ENCODE measurements at places on chromosomes 1 and 21.

DNA sequence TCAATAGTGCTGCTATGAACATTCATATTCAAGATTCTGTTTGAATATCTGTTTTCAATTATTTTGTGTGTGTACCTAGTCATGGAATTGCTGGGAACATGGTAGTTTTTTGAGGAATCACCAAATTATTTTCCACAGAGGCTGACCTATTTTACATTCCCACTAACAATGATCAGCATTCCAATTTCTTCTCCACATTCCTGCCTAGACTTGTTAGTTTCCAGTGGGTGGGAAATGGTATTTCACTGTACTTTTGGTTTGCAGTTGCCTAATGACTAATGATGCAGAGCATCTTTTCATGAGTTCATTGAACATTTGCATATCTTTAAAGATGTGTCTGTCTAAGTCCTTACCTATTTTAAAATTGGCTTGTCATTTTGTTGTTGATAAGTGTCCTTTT is 1182.6 kb upstream of the B3GALT2 start:
- no peak for DNase-seq

- no peak for DNase-seq
Observed at GRCh38 chr1:29517251-29518086, 281.1 kb downstream of the PTPRU start.

DNA sequence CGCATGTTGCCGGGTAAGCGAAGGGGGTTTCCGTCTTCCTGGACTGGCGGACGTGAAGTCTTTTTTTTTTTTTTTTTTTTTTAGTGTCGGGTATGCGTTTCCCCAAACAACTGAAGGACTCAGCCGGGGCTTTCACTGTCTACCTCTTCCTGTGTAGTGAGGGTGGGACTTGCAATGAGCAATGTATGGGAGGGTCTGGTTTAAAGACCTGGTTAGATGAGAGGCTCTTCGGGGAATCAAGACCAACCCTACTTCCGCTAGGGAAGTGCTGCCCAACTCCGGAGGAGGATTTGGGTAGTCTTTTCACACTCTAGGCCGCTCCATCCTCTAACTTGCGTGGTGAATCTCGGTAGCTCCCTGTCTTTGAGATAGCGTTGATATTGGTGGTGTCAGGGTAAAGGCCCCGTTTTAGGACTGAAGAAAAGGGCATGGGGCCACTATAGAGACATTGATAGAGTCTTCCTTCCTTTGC is 754 bp downstream of the PRRC2C start:
- no peak for DNase-seq

DNA sequence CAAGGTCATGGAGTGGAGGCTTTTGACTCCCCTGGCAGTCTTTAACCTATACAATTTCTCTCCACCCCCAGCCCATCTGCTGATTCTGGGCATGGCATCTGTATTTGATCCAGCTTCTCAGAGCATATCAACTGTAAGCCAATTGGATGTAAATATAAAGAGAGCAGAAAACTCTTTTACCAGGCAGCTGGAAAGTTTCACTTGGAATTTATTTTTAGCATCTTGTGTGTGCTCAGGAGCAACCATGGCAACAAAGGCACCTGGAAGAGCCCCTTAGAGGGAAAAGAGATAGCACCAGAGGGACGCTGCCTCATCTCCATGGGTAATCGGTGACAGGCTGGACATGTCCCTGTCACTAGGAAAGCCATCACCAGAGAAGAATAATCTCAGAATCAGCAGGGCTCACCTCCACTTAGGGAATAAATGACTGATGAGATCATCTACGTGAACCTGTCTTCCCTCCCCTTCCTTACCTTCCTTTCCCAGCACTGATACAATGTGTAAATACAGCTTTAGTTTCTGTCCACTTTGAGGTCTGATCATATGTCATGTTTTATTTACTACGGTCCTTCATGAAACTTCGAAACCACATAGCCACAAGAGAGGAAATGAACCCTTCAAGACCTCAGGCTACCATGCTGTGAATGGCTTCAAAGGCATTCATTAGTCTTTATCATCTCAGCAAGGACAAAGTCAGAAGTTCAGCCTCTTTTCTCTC is 25.3 kb upstream of the SIPA1L2 start:
- no peak for DNase-seq

- no peak for DNase-seq
Observed at GRCh38 chr1:147626739-147627138, 43.6 kb downstream of the ACP6 start.

DNA sequence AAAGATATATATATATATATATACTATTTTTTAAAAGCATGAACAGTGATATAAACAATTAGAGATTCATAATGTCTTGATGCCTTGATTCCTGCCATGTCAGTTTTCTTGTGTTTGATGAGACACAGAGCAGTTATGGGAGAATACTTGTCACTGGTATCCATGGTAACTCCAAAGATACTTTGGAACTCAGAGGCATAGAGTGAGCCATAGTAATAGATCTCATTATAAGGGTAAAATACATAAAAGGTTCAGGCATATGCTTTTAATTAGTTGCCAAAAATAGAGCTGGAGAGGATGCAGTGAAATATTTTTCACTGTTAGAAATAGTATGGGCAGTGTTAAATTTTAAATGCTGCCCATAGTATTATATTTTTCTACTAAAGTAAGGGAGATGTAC is 134.1 kb downstream of the SYT14 start:
- DNase-seq, result peak; percentile 77

DNA sequence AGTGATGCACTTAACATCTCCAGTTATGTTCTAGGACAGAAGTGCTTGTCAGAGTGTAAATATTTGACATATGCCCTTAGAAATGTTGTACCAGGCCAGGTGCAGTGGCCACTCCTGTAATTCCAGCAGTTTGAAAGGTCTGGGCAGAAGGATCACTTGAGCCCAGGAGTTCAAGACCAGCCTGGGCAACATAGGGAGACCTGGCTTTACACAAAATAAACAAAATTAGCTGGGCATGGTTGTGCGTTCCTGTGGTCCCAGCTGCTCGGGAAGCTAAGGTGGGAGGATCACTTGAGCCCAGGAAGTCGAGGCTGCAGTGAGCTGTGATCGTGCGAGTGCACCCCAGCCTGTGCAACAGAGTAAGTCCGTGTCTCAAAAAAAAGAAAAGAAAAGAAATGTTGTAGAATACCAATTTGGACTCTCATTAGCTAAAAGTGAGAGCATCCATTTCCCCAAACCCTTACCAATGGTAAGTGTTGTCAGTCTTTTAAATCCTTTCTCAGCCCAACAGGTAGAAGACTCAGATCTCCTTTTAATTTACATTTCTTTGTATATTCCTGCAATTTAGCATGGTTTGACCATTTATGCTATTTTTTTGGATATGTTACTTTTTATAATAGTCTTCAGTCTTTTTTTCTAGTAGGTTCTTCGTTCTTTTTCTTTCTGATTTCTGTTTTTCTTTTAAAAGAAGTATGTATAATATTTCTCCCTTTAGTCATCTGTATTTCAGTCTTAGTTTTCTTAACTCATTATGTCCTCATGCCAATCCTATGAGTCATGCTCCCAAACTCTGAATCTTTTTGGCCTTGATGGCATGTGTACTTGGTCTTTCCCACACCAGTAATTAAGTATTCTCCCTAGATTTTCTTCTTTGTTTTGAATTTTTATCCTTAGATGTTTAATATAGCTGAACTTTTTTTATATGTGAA is 74.4 kb downstream of the CAMTA1 start:
- no peak for DNase-seq

- DNase-seq, result no peak
Observed at GRCh38 chr1:247337250-247337746, 5.6 kb upstream of the ZNF496 start.

GRCh38 chr1:116292929-116293725 is 79.9 kb upstream of the ATP1A1 start:
- no peak for DNase-seq

GRCh38 chr1:152197361-152197941 is 26.5 kb downstream of the HRNR start:
- no peak for DNase-seq

GRCh38 chr1:194717941-194718340 is 1531.5 kb upstream of the B3GALT2 start:
- DNase-seq, result peak; percentile 6

DNA sequence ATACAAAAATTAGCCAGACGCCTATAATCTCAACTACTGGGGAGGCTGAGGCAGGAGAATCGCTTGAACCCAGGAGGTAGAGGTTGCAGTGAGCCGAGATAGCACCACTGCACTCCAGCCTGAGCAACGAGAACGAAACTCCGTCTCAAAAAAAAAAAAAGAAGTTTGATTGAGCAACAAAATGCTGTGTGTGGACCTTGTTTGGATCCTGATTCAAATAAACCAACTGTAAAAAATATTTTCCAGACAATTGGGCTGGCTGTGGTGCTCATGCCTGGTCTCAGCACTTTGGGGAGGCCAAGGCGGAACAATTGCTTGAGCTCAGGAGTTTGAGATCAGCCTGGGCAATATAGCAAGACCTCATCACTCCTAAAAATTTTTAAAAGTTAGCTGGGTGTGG is 16.8 kb downstream of the PTAFR start:
- DNase-seq, result no peak

DNA sequence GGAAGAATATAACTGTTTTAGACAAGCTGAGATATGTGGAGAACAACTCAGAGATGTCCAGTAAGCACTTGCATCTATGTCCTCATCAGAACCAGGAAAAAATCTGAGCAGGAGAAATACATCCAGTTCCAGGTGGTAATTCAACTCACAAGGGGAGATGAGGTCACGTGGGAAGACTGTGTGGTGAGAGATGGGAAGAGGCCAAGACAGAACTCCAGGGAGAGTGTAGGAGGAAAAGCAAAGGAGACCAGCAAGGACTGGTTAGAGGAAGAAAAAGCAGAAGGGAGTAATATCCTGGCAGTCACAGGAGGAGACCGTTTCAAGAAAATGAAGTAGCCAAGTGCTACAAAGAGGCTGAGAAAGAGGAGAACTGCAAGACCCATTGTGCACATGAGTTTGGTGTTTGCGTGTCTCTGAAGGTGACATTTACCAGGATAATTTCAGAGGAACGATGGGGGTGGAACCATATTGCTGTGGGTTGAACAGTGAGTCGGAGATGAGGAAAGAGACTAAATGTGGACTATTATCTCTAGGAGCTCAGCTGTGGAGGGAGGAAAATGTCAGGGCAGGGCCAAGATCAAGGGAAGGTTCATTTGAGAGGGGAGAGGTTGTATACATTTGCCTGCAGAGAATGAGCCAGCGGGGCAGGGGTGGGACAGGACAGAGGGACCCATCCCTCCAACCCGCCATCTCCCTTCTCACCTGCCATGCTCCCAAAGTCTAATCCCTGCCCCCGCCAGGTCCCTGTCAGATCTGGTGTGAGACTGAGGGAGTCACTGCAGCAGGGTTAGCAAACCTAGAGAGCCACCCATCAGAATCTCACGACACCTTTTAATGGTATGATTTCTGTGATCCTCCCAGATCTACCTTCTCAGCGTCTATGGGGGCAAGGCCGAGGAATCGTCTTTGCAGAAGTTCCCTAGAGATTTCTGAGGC is 24.9 kb downstream of the SUSD4 start:
- no peak for DNase-seq

Measured in brain (organoid and tissue), 16 donors.